Posterior cingulate gyrus (tissue), 11 donors: ENCODE measurements at places on chromosomes 3 and 15.

DNA sequence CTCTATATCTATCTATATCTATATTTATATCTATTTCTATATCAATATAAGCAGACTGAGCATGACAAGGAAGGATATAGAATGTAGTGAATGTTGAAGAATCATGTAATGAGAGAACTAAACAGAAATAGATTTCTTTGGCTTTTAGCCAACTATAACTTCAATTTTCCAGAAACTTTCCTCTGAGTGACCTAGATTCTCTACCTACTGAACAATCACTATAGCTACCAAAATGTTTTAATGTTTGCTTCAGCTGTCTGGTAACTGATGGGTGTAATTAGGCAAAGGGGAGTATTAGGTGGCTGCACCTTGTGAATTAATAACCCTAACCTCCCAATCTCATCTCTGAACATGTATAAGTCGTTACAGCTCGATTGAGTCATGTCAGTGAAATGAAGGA lies 76.4 kb upstream of the ROBO1 start:
- DNase-seq = no peak

DNA sequence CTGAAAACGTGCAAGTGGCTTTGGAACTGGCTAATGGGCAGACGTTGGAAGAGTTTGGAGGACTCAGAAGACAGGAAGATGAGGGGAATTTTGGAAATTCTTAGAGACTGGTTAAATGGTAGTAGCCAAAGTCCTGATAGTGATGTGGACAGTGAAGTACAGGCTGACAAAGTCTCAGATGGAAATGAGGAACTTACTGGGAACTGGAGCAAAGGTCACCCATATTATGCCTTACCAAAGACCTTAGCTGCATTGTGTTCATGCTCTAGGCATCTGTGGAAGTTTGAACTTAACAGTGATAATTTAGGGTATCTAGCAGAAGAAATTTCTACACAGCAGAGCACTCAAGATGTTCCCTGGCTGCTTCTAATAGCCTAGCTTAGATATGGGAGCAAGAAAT lies 28.6 kb upstream of the SERPINI2 start:
- DNase-seq = no peak

GRCh38 chr3:64167351-64167750 lies 57.9 kb downstream of the PRICKLE2 start:
- DNase-seq = no peak

- no peak for DNase-seq
These were observed 57.1 kb upstream of the POU1F1 start for GRCh38 chr3:87333393-87333892.
